Suppressor macrophage treated with lipopolysaccharide for 4 hours (primary cell): ENCODE measurements at places on chromosomes 3 and 15.

- no peak for DNase-seq
Measured at GRCh38 chr3:177336873-177337450, 139.7 kb upstream of the TBL1XR1 start.

- DNase-seq, result no peak
Measured at GRCh38 chr15:101046826-101047225, 127.7 kb downstream of the LRRK1 start.

- DNase-seq, result peak; percentile 3
Measured at GRCh38 chr3:48187301-48187578, 977 bp downstream of the CDC25A start.

DNA sequence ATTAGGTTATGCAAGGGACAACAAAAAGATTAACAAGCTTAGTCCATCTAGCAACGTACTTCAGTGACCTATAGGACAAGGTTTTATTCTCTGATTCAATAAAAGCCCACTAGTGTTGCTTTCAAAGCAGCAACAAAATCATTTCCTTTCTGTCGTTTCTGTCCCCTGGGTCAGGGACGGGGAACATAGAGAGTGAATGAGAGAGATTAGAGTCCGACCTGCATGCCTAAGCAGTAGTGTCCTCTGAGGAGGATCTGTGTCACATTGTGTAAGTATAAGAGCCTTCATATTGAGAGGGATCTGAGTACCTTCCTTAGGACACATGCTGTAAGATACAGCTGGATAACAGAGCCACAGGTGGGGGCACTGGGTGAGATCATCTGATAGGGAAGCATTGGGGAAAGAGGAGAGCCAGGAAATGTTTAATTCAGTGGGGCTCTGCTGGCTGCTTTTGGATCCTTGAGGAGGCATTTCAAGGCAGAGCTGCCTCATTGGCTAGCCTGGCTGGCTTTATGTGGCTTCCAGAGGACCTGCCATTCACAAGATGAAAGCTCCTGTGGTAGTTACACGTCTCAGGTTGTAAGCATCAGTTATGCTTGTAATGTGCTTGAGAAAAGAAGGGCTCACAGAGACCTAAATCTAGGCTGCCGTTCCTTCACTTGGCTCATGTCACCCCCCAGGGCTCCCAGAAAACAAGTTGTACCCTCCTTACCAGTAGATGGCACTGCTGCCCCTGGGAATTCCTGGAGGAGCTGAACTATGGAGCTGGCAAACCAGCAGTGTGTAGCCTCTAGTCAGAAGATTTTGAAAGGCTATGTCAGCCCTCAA lies 2.7 kb downstream of the TMEM108 start:
- DNase-seq, result peak; percentile 68

- DNase-seq, result no peak
Measured at GRCh38 chr3:78742491-78742890, 1025.3 kb downstream of the ROBO1 start.

DNA sequence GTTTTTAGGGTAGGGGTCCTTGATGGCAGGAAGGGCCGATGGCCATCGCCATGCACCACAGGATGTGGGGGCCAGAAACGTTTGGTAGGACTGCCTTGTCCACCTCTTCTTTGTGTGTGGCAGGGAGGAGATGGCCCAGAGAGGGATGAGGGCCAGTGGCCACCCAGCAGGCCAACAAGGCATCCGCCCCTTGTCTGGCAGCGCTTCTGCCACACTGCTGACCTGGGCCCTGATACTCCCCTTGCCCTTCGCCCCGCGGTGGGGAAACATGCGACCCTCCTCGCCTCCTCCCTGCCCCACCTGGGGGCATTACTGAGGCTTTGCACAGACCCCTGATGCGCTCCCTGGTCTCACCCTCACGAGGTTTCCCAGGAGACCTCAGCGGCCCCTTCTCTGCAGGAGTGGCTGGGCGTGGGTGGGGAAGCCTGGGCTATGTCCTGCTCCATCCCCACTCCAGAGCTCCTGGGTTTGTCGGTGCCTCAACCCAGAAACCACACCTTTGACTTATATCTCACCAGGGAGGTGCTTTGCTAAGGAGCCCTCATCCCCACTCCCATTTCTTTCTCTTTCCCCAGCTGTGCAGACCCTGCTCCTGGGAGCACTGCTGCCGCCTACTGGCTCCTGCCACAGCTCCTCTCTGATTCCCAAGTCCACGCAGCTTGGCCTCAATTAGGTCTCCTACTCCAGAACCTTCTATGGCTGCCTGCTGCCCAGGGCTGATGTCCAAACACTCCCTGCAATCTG lies 38.7 kb downstream of the FEM1B start:
- DNase-seq, result no peak

DNA sequence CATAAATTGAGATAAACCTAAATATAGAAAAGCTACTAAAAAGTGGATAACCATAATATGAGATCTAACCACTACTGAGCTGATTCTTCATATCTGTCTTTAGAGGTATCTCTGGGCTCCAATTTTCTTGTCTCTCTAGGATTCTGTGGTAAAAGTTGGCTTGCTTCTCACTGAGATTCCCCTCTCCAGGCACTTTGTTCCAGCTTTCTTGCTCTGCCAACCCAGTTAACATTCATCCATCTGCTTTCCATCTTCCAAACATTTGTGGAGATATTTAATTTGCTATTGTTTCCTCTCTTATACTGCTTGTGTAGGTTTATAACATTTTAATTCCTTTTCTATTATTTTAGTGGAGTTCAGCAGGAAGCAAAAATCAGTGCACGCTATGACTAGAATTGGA lies 97.6 kb upstream of the LMCD1 start:
- DNase-seq, result no peak

DNA sequence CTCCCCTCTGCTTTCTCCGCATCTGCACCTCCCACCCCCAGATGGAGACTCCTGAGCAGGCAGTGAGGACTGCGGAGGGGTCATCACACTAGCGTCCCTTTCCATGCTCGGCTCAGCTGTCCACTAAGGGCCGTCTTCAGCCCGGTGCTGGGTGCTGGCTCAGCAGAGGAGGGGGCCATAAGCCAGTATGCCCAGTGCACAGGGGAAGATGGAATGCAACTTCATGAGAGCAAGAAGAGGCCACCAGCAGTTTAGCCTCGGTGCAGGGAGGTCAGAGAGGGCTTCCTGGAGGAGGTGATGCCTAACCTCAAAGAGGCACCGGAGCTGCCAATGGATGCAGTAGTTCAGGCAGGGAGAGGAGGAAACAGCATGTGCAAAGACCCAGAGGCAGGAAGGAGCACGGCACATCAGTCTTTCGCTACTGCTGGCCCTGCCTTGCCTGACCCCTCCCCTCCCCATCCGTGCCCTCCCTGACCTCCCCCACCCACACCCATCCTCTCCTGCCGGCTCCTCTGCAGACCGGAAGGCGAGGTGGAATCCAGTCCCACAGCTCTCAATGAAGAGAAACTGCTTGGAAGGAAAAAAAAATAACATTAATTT lies 15.2 kb upstream of the PLXND1 start:
- no peak for DNase-seq

DNA sequence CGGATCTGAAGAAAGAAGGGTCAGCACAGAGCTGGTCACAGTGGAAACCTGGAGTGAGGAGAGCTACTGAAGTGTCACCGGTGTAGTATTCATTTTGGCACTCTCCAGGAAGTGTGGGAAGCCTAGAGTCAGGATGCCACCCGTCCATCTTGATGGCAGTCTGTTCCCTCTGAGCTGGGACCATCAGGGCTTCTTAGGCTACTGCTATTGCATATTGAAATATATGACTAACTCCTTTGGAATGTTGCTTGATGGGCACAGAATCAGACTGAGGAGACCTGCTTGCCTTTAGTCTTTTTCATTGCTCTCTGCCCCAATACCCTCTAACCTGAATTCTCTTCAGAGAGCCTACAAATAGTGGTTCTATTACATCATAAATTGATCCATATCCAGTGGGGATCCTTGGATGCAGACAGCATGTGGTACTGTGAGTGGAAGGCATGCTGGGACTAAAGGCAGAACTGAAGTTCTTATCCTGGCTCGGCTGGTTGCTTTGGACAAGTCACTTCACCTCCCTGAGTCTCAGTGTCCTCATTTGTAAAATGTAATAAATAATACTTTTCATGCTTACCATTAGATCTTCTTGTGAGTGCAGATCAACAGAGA lies 143.5 kb downstream of the PDE8A start:
- no peak for DNase-seq

DNA sequence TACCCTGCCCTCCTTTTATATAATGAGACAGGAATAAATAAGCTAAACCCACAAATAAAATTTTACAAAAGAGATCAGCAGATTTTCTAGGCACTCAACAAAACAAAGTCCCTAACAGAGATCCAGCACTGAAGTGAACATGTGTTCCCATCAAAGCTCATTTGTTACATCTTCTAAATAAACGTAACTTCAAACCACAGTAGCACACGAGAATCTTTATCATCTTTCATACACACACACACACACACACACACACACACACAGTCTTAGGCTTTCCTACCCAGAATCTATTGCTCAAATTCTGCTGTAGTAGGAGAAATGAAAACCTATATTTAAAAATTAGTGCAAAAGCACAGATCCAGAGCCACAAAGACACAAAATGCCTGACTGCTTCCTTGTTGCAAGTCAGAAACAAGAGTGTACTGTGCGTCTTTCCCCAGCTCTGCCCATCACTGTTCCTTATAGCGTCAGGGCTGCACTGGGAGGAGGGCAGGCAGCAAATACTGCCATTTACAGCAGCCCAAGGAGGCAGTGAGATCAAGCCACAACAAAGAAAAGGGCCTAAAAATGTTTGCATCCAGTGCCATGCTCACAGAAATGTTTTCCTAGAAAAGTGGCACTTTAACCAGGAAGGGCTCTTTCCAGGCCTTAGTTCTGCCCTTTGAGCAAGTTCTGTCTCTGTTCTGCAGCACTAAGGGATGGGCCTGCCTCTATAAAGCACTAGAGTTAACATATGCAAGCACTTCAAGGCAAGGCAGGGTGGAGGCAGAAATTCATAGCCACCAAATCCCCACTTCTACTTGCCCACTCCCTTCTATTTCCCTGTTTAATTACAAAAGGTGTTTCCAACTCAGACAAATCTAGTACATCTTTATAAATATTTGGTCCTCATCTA lies 6.0 kb downstream of the IP6K1 start:
- no peak for DNase-seq

GRCh38 chr15:31017311-31017710 lies 25.9 kb upstream of the MTMR10 start:
- DNase-seq, result no peak

GRCh38 chr15:83206526-83207008 lies 1.1 kb downstream of the HDGFL3 start:
- no peak for DNase-seq
